ENCODE measurements at places on chromosomes 3 and 15.

DNA sequence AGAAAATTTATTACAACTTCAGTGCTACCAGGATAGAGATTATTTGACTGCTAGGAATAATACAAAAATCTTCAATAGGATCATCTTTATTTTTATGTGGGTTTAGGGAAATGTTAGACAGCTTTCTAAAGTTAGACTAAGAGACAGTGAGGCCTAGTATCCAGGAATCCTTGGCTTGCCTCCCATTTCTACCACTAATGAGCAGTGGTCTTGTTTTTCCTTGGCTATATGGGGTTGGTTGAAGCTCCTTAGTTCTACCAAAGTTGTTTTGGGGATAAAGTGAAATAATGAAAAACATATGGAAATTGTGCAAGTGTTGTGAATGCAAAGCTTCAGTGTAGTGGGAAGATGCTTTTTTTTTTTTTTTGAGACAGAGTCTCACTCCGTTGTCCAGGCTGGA is 16.8 kb downstream of the AP4E1 start:
- DNase-seq, result no peak

DNA sequence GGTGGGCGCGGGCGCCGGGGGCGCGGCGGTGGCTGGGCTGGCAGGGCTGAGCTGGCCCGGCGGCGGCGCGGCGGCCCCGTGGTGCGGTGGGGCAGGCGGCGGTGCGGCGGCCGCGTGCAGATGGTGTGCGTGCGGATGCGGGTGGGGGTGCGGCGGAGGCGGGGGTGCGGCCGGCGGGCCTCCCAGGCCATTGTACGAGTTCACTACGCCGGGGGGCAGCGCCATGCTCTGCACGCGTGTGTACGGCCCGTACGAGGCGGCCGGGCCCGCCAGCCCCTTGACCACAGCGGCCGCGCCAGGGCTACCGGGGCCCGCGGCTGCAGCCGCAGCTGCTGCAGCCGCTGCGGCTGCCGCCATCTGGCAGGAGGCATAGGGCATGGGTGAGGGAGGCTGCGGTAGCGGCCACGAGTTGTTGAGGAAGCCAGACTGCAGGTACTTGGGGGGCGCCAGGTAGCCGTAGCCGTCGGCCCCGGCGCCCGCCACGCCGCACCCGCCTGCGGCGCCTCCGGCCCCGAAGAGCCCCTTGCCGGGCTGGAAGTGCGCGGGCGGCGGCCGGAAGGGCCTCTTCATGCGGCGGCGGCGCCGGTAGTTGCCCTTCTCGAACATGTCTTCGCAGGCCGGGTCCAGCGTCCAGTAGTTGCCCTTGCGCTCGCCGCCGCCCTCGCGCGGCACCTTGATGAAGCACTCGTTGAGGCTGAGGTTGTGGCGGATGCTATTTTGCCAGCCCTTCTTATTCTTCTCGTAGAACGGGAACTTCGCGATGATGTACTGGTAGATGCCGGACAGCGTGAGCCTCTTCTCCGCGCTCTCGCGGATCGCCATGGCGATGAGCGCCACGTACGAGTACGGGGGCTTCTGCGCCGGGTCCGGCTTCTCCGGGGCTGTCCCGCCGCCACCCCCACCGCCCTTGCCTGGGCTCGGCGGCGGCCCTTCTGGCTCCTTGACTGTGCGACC is 951 bp downstream of the FOXL2 start:
- no peak for DNase-seq

DNA sequence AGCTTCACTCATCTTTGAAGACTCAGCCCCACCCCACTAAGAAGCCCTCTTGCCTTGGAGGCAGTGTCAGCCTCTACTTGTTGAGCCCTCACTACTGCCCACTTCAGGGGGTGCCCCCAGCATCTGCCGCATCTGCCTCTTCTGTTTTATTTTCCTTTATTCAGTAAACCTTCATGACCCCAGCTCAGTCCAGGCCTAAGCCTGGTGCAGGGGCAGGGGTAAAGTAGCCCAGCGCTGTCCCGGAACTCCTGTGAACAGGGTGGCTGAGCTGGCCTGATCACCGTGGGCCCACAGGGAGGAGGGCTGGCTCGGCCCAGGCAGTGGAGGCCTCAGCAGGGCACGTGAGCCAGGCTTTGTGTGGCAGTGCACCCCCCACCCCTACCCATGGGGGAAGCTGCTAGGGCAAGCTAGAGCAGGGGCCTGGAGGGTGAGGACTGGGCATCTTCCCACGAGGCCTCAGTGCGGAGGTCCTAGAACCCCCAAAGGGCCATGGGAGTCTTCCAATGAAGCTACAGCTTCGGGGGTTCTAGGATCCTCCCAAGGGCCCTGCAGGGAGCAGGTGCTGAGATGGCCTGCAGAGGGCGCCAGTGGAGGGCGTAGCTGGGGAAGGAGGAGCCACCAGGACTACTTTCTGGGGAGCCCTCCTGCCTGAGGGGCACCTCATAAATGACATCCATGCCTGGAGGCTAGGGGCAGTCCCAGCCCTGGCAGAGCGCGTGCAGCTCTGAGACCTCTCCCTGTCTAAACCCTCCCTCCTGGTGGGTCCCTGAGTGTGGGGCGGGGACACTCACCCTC is 36.0 kb downstream of the TSPAN3 start:
- DNase-seq, result no peak

- no peak for DNase-seq
Measured at GRCh38 chr3:63909431-63909830, 2.8 kb downstream of the SCAANT1 start.

DNA sequence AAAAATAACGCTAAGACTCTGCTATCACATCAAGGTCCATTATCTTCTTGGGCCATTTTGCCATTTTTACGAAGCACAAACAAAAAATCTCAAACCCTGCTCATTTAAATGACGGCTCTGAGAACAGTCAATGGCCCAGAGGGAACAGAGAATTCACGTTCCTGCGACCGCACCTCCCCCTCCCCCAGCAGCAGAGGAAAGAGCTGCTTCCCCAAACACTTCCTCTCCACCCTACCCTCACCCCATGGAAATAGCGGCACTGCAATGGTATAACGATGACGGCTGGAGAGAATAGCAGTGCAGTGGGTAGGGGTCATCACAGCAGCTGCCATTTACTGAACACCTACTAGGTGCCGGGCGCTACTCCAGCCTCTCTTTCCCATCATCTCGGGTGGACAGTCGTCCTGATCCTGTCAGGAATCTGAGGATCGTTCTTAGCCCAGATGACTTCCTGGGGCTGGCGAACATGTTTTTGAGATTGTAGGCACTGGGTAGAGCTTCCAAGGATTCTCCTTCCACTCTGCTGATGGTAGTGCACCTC is 113.3 kb downstream of the IQSEC1 start:
- DNase-seq, result no peak

DNA sequence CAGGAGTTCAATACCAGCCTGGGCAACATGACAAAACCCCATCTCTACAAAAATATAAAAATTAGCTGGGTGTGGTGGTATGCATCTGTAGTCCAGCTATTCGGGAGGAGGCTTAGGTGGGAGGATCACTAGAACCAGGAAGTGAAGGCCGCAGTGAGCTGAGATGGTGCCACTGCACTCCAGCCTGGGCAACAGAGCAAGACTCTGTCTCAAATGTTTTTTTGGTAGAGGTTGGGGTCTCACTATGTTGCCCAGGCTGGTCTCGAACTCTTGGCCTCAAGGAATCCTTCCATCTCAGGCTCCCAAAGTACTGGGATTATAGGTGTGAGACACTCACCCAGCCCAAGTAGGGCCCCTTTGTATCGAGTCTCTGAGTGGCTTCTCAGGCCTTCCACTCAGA is 1.9 kb upstream of the IFRD2 start:
- DNase-seq, result no peak

All from stimulated activated CD4-positive, alpha-beta T cell treated with anti-CD3 and anti-CD28 coated beads, Interleukin-1b, Interleukin-23, amount 100 ng/mL, for 1 hour (primary cell).